ENCODE measurements at places on chromosomes 6 and 20.

DNA sequence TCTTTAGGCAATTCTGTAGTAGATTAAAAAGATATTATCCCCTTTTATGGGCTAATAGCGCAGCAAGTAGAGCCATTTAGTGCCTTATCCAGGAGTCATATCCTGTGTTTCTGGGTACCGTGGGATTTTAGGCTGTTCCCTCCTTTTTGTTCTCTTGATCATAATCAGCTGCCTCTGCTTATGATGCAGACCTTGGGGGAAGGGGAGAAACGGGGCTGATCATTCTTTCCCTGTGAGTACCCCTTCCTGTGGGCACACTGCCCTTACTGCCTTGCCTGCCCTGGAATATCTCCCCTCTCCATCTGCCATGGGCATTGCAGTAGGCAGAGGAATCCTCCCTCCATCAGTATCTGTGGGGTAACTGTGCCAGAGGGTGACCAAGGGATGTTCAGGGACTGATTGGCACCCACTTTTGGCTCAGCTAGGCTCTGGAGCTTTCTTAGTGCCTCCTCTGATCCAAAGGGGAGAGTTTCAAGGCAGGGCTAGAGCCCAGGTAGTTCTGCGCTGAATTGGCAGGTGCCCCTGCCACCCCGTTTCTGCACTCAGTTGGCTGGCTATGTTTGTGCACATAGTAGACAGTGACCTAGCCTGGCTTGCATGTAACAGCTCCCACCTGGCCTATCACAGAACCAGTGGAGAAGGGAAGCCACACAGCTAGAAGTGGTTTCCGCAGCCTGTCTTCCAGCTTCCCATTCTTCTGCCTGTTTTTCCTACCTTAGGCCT lies 103.3 kb downstream of the FIG4 start:
- no peak for DNase-seq

- no peak for DNase-seq
Measured at GRCh38 chr6:47069156-47069555, 27.0 kb upstream of the ADGRF1 start.

DNA sequence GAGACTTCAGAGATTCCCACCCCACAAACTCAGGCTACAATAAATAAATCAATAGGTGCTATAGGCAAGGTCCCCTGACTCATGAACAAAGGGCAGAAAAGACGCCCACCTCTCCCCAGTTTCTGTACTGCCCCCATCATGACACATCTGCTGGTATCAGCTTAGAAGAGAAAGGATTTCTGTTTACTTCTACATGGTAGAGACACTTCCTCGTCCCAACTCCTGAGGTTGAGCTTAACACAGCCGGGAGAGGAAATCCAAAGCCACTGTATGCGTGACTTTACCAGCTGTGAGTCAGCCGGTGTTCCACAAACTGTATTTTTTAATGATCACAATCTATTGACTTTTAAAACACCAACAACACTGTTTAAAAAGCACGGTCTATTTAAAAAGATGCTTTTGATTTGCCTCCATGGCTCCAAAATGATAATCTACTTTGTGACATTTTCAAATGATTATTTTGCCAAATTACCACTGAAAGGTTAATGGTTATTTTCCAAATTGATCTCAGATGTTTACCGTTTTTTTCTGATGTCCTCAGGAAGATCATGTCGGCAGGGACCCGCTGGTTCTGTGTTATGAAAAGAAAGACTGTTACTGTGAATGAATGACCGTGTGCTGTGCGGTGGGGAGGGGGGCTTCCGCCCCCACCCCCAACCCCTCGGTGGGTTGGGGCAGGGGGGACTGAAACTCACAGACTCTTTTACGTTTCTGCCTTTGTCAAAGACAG lies 72.5 kb downstream of the ATP9A start:
- no peak for DNase-seq

- no peak for DNase-seq
Measured at GRCh38 chr6:169660751-169661390, 41.0 kb downstream of the WDR27 start.

GRCh38 chr20:21801193-21801592 lies 95.7 kb downstream of the PAX1 start:
- no peak for DNase-seq

GRCh38 chr6:46220352-46221221 lies 49.8 kb upstream of the ENPP5 start:
- DNase-seq: no peak

Measured in LoVo (cell line).